ENCODE measurements at places on chromosomes 5 and 9.

- no peak for DNase-seq
Observed at GRCh38 chr9:134585021-134585561, 56.5 kb upstream of the COL5A1 start.

DNA sequence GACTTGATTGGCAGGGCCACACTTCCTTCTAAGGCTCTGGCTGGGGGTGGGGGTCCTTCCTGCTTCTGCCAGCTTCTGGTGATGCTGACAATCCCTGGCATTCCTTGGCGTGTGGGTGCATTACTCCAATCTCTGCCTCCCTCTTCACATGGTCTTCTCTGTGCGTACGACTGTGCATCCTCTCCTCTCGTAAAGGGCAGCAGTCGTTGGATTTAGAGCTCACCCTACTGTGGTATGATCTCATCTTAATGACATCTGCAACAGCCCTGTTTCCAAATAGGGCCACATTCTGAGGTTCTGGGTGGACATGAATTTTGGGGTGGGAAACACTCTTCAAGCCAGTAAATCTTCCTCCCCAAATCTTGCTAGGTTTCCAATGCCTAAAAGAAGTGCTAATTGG, 36.8 kb downstream of the ROPN1L start:
- no peak for DNase-seq

DNA sequence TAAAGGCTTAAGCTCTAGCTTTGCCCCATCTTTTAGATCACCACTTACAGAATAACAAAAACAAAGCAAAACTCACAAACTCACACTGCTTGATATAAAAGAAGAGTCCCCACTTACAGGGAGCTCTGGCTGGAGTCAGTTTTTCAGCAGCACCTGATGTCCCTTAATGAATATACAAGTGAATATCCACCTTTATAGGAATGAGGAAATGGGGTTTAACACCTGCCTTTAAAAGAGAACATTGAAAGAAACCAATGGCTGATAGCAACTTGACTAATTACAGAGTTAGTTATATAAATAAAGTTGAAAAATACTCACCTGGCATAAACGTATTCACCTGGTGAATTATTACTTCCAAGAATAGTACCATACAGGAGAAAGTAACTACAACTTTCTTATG, 20.7 kb upstream of the PURA start:
- DNase-seq, result no peak

DNA sequence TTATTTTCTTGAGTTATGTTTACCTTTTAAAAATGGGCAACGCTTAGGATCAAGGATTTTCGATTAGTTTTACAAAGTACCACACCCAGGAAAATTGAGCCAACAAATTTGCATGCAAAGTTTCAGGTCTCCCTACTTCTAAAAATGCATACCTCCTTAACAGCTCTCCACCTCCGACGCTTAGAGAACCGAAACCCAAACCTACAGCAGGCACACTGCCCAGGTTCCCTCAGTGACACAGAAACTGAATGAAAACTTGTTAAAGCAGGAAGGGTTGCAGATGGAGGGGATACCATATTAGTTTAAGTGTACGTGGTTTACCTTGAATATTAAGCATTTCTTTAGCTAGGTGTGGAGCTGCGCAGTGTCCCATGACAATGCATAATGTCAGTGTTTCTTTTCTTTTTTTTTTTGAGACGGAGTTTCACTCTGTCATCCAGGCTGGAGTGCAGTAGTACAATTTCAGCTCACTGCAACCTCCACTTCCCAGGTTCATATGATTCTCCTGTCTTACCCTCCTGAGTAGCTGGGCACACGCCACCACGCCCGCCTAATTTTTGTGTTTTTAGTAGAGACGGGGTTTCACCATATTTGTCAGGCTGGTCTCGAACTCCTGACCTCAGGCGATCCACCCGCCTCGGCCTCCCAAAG, 1.6 kb upstream of the SUB1 start:
- no peak for DNase-seq

DNA sequence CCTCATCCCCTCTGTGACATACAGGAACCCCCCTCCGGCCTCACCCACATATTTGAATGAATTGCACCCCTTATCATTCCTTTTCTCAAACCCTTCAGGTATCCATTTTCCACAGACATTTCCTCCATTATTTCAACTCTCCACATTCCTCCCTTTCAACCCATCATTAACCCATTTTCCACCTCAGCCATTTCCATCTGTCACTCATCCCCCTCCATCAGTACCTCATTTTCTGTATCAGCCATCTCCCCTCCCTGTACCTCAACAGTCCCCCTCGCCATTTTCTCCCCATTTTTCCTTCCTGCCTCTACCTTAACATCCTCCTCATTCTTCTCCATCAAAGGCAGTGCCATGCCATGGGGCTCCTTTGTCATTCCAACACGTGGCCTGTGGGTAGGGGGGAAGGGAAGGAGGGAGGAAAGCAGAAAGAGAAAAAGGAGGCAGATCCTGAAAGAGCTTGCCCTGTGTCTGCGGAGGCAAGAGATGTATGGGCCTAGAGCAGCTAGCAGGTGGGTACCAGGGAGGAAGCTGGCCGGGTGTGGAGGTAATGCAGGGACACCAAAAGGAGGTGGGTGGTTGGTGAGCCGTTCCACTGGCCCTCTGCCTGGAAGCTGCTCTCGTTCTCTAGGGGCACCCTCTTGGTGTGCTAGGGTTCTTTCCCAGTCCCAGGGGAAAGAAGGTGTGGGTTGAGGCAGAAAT, 1.5 kb downstream of the DNAJB5 start:
- no peak for DNase-seq

DNA sequence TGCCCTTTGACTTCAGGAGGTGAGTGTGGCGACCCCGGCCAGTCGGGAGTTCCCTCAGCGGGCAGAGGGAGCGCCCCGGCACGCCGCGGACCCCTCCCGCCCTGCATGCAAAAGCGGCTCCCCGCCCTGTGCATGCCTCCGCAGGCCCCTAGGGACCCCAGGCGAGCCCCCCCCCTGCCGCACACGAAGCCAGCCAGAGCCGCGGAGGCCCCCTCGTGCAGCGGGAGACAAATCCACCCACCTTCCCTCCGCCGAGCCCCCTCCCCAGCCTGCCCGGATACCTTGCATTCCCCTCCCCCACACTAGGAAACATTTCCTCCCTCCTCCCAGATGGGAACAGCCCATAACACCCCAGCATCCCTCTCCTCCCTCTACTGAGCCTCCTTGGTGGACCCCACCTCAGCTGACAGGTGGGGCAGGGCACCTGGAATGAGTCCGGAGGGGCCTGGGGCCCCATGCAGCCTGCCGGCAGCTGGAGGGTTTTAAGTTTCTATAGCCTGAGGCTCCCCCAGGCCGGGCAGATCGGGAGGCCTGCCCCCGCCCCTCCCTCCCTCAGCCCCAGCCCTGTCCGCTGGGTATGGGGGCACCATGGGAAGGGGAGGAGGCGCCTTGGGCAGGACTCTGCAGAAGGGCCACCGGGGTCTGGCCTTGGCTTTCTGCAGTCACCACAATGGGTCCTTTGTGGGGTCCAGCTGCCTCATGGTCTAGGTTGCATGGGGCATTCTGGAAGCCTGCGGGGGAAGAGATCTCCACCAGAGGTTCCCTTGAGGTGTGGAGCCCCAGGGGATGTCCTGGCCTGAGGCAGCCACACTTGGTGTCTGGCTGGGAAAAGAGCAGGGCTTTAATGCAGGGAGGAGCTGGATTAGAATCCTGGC, 601 bp downstream of the ERGIC1 start:
- no peak for DNase-seq

DNA sequence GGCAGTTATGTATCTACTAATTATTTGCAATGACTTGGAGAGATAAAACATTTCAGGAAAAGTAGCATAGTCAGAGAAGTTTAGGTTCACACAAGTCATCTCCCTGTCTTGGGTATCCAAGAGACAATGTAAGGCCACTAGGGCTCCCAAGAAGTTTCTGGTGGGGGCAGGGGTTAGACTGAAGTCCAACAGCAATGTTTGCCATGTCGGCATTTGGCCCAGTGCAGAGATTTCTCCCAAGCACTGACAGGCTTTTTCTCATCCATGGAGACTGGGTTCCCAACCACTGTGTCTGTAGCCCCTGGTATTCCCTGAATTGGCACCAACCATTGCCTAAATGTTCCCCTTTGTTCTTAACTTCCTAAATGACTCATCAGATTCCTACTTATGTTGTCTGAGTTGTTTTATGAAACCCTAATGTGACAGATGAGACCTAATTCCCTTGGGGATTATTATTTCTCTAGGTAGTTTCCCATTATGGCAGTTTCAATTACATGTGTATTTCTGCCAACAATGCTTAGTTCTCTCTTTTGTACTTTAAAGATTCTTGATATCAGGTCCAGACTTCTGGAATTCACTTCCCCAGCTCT, 103.6 kb upstream of the EGFLAM start:
- no peak for DNase-seq

DNA sequence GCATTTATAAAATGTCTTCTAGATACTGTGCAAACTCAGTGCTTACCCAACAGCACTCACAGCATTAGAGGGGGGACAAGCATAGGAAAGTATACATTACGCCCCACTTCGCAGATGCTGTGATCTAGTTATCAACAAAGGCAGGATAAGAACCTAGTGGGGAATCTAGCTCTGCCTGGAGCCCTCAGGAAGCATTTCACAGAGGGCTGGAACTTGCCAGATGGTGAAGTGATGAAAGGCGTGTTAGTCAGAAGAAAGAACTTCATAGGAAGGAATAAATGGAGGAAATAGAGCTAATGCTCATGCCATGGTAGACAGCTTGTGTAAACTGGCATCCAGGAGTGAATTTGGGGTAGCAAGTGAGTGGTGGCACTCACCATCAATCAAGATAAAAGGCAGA, 25.8 kb downstream of the DIRAS2 start:
- no peak for DNase-seq

DNA sequence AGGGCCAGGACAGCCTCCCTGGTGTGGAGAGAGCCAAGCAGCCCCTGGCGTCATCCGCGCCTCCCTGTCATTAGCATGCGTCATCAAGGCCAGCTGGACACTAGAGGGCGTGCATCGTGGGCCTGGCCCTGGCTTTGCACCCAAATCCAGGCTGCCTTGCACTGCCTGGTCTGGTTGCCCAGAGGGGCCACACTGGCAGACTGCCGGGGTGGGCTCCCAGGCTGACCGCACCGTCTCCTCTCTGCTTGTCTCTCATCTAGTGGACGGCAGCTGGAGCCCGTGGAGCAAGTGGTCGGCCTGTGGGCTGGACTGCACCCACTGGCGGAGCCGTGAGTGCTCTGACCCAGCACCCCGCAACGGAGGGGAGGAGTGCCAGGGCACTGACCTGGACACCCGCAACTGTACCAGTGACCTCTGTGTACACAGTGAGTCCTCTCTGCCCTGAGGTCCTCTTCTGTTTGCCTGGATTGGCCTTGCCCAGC, 29.0 kb downstream of the HK3 start:
- no peak for DNase-seq

DNA sequence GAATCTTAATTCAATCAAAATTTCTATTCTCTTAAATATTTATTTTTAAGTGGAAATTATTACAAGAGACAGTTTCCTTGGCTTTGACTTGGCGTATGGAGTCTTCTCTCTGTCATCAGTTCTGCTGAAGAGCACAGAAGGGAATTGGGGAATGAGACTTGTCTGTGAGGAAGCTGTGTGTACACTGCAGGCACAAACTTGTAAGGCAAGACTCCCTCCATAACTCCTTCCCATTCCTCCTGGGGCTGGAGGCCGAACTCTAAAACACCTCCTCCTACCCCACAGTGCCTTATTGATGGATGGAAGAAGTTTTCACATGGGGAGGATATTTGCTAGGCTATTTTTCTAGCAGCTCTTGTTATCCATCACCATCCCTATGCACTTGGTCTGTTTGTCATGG, 187.4 kb upstream of the ELL2 start:
- no peak for DNase-seq

- DNase-seq, result no peak
Observed at GRCh38 chr5:156759156-156759555, 90.9 kb upstream of the PPP1R2B start.

DNA sequence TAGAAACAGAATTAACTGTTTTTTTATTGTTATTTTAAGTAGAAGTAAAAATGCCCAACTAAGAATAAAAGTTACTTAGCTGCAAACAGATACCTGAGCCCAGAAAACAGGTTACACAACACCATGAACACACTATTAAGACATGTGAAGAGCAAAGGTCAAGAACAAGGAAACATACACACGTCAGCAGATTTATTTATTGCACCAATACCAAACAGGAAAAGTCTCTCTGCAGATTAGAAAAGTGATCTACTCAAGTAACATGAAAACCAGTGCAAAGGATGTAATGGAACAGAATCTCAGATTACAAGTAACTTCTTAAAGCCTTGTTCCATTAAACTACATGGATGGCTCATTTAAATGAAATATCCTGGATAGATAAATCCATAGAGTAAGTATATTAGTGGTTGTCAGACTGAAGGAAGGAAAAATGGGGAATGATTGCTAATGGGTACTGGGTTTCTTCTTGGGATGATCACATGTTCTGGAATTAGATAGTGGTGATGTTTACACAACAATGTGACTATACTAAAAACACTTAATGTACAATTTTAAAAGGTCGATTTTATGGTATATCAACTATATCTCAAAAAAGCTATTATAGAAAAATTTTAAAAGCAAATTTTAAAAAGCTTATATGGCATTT, 6.1 kb downstream of the SAR1B start:
- DNase-seq, result peak; percentile 48

DNA sequence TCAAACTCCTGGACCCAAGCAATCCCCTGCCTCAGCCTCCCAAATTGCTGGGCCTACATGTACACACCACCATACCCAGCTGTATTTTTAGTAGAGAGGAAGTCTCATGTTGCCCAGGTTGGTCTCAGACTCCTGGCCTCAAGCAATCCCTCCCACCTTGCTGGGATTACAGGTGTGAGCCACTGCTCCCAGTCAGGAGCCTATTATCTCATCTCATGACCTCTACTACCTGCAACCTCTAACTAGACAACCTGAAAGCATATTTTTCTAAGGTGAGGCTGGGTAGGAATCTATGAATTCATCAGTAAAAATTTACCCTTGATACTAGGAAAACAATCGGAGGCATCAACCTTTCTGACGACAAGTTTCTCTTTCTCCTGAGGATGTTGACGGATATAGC, 10.0 kb downstream of the FAM13B start:
- DNase-seq, result no peak

- no peak for DNase-seq
Observed at GRCh38 chr5:8114597-8115266, 245.8 kb downstream of the MTRR start.

- no peak for DNase-seq
Observed at GRCh38 chr5:112036206-112036605, 279.2 kb upstream of the NREP start.

GRCh38 chr5:37808945-37809344, 30.9 kb downstream of the GDNF start:
- DNase-seq, result no peak

- DNase-seq, result no peak
Observed at GRCh38 chr5:35294017-35294416, 63.7 kb upstream of the PRLR start.

DNA sequence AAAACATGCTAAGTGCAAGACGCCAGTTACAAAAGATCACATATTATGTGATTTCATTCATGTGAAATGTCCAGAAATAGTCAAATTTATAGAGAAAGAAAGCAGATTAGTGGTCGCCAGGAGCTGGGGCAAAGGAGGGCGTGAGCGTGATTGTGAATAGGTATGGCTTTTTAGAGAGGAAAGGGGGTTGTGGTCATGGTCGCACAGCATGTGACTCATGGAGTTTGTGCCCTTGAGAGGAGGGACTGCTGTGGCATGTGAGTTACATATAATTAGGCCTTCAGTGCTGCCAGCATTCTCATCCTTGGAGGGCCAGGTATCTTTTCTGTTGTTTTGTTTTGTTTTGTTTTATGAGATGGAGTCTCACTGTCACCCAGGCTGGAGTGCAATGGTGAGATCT, 21.2 kb upstream of the MARCHF6 start:
- no peak for DNase-seq

GRCh38 chr5:110752953-110753352, 14.1 kb downstream of the SLC25A46 start:
- no peak for DNase-seq

GRCh38 chr5:141383345-141383744, 803 bp downstream of the PCDHGA7 start:
- DNase-seq, result no peak

Data from inflammatory macrophage (primary cell).